ENCODE measurements at places on chromosomes 1 and 21. TPM values are rescaled to one million over a fixed set of nuclear protein-coding genes. Genes with fewer than 3 reads are reported as not detected.

DNA sequence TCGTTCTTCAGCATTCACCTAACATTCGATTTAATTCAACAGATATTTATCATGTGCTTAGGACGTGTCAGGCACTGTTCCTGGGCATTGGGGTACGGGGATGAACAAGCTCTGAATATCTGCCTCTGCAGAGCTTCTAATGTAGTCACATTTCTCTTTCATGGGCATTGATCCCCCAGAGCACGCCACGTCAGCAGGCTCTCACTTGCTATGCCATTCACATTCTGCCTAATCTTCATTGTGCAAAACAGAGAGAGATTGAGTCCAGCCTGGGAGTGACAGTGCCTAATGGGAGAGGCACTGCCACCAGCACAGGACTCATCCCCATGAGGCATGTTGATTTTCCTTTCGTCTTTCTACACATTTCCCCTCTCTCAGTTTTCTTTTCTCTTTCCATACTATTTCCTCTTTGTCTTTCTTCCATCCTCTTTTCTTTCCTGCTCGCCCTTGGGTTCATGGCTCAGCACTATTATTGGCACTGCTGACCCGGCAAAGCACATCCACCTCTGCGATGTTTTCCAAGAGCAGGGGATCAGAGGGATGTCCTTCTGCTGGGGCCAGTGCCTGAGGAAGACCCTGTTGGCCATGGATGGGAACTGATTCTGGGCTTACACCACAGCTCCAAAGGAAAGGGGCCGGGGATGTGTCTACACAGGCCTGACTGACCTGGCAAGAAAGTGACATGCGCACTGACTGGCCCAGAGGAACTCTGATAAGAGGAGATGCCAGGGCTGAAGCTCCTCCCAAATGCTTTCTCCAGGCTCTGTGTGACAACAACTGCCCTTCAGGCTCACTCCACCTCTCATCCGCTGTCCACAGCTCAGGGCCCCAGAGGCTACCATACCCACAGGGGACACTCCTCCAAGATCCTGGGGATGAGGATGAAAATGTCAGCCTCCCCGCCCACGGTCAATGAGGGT, 195.9 kb downstream of the TOMM20 start:
- ATAC-seq, result peak; percentile 19

The RPE65 gene
- total RNA-seq, result not detected

GRCh38 chr1:19552291-19553010, 67.1 kb upstream of the CAPZB start:
- ATAC-seq, result no peak

The VWA1 gene
- 19.3 TPM for total RNA-seq

The SERPINC1 gene
- 0.33 TPM for total RNA-seq

GRCh38 chr21:42423685-42424084, 20.0 kb downstream of the UBASH3A start:
- ATAC-seq, result no peak

- no peak for ATAC-seq
These were observed 8.6 kb downstream of the ADAMTSL4 start for GRCh38 chr1:150557813-150558212.

DNA sequence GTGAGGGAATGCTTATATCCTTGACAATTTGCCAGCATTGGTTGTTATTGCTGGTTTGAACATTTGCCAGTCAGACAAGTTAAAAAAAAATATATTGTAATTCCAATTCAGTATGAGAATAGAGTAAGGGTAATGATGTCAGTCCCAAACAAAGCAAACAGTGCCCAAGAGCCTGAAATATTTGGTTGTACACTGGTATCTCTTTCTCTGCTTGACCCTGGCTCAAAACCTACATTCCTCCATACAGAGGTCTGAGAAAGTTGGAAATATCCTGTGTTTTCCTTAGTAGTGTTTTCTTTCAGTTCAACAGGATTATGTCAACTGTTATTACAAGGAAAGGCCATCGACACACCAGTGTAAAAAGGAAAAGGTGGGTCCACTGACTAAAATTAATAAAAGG, 145.6 kb downstream of the MRPL39 start:
- ATAC-seq, result no peak

GRCh38 chr1:82962658-82963057, 1036.3 kb downstream of the TTLL7 start:
- no peak for ATAC-seq

- peak; percentile 32 for ATAC-seq
These were observed 30.0 kb downstream of the ZMYM4 start for GRCh38 chr1:35298464-35298863.

The DNM3 gene
- total RNA-seq, result 11.4 TPM

- no peak for ATAC-seq
These were observed 16.6 kb downstream of the CACNA1S start for GRCh38 chr1:201095581-201095980.

The ZBTB48 gene
- total RNA-seq, result 24.8 TPM

GRCh38 chr1:116036255-116036654, 59.9 kb downstream of the SLC22A15 start:
- ATAC-seq, result no peak

GRCh38 chr1:230958370-230958769, 20.3 kb downstream of the TTC13 start:
- peak; percentile 29 for ATAC-seq

The GJA8 gene
- total RNA-seq, result 0.71 TPM

The SLC30A2 gene
- total RNA-seq, result 0.21 TPM
